ENCODE measurements at places on chromosomes 7 and 10.
A peak's percentile ranks its signal among the peaks of the same experiment; 100 is the strongest.

- DNase-seq = no peak
Measured at GRCh38 chr10:95821720-95822119, 65.8 kb downstream of the ENTPD1 start.

GRCh38 chr10:24784061-24784460, 60.4 kb upstream of the ARHGAP21 start:
- no peak for DNase-seq

- no peak for DNase-seq
Measured at GRCh38 chr10:46077141-46077554, 31.1 kb upstream of the MSMB start.

GRCh38 chr7:72308986-72309385, 103.2 kb downstream of the CALN1 start:
- no peak for DNase-seq

DNA sequence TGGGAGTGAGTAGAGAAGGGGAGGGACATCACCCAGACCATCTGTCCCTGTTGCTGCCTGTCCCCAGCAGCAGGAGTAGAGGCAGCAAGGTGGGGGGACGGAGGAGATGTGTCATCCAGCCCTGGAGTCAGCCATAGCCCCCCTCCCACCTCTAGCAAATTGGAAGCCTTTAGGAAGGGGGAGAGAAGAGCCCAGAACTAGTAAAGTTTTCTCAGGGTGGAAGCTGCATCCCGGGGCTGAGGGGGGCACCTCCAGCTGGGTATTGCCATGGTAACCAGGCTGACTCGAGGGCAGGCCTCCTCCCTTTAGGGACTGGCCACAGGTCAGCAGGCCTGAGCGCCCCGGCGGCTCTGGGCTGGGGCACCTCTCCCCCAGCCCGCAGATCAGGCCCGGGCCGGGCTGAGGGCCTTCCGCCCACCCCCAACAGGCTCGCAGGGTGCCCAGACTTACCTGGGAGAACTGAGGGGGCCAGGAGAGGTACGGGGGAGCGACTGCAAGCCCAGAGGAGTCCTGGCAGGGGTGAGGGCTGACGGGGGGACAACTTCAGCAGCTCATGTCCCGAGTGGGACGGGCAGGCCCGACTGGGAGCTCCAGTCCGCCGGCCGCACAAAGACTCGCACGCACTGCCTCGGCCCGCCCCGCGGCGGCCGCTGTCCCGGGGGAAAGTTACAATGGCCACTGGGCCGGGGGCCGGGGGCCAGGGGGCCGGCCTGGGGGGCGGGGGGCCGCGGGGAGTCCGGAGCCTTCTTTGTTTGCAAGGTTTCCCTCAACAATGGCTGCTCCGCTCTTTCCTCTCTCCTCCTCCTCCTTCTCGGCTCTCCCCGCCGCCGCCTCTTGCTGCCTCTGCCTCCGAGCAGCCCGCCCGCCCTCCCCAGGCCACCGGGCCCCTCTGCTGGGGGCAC, 6.0 kb downstream of the LDB1 start:
- no peak for DNase-seq

- DNase-seq = no peak
Measured at GRCh38 chr7:26409661-26410547, 118.2 kb downstream of the SNX10 start.

GRCh38 chr10:11667756-11668155, 56.3 kb upstream of the USP6NL start:
- no peak for DNase-seq

GRCh38 chr7:30453921-30454320, 24.7 kb downstream of the NOD1 start:
- DNase-seq = no peak

GRCh38 chr7:39510864-39511354, 55.3 kb upstream of the YAE1 start:
- DNase-seq = no peak

GRCh38 chr7:66741710-66742049, 1.1 kb downstream of the RABGEF1 start:
- DNase-seq = no peak

DNA sequence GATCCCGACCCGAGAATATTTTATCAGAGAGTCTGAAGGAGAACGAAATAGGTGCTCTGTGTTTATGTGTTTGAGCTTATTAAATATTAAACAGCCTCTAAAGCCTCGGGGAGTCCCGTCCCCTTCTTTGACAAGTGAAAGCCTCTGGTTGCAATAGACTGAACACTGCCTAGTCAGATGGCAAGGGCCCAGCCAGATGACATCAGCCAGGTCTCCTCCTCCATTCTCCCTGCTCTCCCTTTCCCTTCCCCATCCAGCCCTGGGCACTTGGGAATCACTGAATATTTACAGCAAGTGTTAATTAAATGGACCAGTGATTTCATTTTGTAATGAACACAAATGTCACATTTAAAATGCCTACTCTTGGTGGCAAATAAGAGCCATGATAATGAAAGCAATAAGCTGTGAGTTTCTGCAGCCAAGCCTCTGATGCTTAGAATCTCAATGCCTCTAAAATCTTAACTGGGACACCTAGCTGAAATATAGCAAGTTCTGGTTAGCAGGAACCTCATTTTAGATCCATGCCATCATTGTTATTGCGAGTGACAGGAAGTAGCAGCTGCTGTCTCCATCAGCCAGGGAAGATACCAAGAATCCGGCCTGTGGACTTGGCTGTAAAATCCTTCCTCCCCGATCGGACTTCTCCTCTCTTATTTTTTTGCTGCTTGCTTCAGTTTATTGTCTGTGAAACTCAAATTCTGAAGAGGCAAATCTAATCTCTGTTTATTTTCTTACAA, 202.1 kb downstream of the PRPF18 start:
- peak; percentile 28 for DNase-seq

DNA sequence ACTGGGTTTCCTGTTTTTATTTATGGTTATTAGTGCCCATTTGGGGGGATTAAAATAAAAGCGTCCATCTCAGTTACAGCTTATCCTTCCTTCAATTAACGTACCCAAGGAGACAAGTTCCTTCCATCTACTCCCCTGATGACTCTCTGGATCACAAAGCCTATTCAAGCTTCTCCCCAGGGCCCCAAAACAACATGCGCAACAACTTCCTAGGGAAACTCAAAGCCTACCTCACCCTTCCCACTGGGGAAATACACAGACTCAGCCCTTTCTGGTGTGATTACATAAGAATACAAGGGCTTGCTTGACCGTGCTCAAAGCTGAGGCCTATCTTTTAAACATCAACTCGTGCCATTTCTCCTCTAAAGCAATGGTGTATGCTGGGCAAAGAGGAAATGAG, 112.4 kb downstream of the CDK6 start:
- no peak for DNase-seq

DNA sequence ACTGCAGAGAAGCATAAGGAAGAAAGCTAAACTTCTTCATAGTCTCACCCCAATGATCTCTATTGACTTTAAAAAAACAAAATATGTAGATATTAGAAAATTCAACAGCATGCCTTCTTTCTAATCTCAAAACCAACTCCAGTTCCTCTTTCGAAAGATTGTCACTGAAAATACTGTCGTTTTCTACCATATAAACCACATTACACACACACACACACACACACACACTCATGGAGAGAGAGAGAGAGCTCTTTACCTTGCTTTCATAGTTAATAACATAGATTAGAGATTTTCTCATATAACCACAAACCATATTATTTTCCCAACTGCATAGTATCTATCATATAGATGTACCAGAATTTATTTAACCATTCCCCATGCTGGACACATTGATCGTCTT, 296.2 kb upstream of the MGMT start:
- no peak for DNase-seq

DNA sequence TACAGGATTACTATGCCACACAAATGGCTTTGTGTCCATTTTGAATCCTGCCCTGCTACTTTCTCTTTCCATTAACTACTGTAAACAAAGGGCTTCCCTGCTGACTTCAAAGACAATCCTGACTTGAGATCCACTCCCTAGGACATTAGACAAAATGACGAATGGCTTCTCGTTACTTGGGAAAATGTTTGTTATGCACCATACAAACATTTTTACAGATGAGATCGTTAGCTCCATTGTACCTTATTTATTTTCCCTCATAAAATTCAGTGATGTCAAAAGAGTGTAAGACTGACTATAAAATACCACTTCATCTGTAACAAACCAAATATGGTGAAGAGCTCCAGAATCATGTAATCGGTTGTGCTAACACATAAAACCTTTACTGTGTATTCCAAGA, 121.8 kb downstream of the CD36 start:
- no peak for DNase-seq

DNA sequence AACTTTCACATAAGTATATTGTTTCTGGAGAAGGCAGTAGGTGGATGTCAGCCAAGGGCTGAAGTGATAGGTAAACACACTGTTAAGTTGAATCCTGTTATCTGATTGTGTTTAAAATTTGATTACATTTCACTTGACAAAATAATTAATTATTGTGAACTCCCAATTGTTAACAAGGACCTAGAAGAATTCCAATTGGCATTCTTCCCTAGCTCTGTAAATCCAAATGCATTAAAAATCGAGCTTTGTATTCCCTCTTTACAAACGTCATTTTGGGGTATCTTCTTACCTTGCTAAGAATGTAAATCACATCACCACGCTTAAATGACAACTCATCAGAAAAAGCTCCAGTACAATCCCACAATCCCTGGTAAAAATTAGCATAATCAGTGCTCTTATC, 179.9 kb downstream of the SKAP2 start:
- DNase-seq = no peak

DNA sequence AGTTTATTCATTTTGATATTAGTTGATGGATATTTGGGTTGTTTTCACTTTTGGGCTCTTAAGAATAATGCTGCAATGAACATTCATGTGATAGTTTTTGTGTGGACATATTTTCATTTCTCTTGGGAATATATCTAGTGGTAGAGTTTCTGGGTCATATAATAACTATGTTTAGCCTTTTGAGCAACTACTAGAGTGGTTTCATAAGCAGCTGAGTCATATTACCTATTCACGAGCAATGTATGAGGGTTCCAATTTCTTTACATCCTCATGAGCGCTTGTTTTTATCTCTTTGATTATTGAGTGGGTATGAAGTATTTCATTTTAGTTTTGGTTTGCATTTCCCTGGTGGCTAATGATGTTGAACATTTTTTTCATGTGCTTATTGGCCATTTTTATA, 182.6 kb downstream of the PON1 start:
- no peak for DNase-seq

GRCh38 chr10:101690461-101690860, 4.5 kb downstream of the FBXW4 start:
- no peak for DNase-seq
